ENCODE measurements at places on chromosomes 2 and 18.

DNA sequence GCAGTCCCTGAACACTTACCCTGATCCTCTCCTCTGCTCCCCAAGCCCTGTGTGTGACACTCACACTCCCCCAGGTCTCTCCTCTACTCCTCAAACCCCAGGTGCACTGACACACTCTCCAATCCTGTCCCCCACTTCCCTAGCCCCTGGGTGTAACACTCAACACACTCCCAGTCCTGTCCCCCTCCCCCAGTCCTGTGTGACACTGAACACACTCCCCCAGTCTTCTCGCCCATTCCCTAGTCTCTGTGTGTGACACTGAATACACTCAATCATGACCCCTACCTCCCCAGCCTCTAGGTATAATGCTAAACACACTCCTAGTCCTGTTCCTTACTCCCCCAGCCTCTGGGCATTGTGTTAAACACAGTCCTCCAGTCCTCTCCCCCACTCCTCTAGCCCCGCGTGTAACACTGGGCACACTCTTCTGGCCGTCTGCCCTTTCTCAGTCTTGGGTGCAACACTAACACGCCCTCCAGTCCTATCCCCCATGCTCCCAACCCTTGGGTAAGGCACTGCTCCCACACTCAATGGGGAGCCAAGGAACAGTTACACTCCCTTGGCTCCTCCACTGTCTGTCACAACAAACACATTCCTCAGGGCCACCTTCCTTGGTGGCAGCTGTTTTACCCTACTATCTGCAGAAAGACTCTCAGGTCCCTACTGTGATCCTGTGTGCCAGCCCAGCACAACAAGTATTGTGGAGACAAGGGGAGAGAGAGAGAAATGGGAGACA is 82.5 kb upstream of the PKDCC start:
- no peak for DNase-seq

DNA sequence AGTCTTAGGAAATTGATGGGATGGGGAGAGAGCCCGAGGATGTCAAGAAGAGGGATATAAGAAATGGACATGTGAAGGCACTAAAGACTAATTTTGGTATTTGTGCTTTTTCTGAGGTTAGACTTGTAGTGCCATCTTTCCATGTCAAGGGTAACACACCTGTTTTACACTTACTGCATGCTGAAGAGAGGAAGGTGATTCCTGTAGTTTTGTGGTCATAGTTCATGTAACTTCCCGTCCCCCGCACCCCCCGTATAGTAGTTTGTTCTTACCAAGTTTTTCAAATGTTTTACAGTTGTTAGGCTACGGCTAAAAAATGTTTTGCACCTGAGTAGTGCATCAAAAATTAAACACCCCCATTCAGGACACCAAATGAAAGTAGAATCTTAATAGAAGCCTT is 73.8 kb downstream of the CLIP4 start:
- DNase-seq: no peak

DNA sequence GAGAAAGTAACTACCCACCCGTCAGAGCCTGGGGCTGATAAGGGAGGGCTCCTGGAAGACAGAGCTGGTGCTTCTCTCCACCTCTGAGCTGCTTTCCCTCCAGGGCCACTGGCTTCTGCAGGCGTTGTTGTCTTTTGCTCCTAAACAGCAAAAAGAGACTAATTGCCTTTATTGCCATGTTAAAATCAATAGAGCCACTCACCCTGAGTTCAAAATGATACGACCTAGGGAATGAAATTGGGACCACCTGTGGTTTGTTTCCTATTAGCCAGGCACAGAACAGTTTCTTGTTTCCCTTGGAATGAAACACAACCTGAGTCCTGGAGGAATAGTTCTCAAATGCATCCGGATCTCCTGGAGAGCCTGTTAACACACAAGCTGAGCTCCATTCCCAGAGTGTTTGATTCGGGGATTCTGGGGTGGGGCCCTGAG is 45.8 kb downstream of the TCF7L1 start:
- no peak for DNase-seq

DNA sequence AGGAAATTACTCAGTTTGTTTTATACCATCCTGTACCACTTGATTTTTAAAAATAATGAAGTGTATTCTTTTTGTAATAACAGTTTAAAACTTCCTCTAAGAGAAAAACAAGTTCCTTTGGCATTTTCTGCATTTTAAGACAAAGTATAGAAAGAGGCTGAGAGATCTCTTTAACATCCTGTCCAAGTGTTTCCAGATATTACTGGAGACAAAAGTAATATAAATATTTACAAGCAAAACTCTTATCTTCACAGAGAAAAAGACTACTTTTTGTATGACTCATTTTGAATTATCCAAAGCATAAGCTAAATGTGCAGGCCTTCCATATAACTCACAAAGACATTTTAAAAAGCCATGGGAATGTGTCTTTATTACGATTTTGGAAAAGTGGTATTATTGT is 221.1 kb downstream of the RDH14 start:
- no peak for DNase-seq

GRCh38 chr2:111676291-111676822 is 207.6 kb downstream of the ANAPC1 start:
- DNase-seq: no peak

- DNase-seq: no peak
These were observed 3.5 kb downstream of the RNF149 start for GRCh38 chr2:101305035-101305434.

DNA sequence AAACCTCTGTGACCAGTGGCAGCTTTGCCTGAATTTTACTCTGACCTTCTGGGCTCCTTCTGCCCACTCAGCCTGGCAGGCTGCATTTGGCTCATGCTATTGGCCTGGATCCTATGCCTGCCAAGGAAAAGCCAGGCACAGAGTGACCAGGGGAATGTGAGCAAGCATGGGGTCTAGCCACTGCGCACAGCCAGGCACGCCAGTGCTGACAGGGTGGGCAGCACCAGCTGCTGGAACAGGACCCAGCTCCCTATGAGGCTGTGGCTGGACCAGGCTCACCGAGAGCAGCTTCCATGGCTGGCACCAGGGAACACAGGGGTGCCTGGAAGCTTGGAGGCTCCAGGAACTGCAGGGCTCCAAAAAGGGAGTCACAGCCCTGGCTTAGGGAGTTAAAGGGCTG is 311.5 kb upstream of the SYT4 start:
- DNase-seq: no peak

GRCh38 chr18:29547626-29548025 is 1370.7 kb upstream of the CDH2 start:
- DNase-seq: no peak
